ENCODE measurements at places on chromosomes 16 and 17.

DNA sequence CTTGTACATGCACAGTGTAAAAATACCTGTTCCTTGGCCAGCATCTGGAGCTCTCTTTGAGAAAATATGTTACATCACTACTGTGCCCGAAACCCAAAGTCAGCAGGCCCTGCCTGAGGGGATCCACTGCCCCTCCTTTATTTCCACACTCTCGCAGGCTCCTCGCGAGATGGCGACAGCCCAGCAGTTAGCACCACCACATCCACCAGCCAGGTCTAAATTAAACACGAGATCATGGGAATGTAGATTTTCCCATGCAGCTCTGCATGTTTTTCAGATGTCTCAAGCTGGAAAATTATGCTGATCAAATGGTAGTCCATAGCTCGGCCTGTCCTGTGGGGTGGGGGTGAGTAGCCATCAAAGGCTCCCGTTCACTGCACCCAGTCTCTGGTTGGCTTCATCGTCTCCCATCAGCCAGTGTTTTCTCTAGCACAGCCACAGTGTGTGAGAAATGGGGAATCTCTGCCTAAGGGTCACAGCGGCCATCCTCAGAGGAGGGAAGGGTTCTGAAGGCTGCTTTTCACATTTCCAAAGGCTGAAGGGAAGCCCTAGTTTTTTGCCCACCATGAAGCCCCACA, 34.7 kb downstream of the EPN2 start:
- no peak for DNase-seq

GRCh38 chr17:39591958-39592954, 15.5 kb downstream of the NEUROD2 start:
- no peak for DNase-seq

DNA sequence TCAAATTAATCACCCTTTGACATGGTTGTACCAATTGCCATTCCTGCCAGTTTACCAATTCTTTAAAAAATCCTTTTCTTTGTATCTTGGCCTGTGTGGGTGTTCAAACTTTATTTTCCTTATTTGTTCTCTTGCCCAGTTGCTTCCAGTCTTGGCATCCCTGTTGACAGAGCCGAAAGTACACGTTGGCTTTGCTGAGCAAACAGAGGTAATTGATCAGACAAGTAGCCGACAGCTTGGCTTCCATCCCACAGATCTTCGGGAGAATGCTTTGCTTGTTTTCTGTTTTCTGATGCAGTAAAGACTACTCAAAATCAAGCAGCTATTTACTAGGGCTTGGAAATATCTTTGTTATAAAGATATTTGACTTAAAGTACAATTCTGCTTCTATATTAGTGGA, 506.8 kb upstream of the SALL1 start:
- no peak for DNase-seq

DNA sequence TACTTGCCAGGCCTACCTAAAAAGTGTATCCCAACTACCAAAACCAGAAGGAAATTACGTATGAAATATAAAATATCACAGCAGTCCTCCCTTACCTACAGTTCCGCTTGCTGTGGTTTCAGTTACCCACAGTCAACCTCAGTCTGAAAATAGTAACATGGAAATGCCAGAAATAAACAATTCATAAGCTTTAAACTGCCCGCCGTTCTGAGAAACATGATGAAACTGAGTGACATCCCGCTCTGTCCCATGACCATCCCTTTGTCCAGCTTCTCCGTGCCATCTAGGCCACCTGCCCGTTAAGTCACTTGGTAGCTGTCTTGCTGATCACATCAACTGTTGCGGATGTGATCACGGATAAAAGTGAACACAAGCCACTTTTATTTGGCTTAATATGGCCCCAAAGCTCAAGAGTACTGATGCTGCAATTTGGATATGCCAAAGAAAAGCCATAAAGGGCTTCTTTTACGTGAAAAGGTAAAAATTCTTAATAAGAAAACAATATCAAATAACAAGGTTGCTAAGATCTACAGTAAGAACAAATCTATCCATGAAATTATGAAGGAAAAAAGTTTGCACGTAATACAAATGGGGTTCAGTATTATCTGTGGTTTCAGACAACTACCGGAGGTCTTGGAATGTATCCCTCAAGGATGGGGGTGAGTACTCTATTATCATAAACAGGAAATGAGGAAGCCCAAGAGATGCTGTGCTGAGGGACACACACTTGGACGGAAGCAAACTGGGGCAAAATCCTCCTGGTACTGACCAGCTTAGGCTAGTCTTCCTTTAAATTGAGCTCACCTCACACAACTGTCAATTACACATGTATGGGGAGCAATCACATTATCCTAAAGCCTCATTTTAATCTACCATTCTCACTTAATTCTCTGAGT, 8.2 kb downstream of the USP22 start:
- DNase-seq, result no peak

DNA sequence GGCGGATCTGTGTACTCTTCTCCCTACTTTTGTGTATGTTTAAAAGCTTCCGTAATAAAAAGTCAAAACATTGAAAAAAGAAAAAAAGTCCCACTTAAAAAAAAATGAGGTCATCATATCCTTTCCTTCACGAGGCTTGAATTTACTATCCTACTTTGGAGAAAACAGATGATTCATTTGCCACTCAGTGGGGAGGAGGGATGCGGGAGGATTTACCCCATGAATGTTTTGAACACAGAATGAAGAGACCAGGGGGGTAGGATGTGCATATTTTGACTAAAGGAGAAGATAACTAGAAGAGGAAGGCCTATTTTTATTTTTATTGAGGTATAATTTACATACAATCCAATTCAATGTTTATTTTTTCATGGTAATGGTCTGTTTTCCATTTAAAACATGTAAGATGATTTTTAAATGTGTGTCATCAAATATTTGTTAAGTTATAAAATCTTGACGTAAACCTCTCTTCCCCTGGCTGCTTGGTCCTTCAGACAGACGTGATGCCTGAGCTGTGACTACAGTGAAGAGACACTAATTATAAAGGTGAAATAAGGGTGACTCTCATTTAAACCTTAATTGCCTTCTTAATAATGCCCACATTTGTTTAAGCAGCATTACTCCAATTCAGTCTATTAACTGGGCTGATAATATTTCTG, 135.4 kb upstream of the AXIN2 start:
- DNase-seq, result peak; percentile 62

DNA sequence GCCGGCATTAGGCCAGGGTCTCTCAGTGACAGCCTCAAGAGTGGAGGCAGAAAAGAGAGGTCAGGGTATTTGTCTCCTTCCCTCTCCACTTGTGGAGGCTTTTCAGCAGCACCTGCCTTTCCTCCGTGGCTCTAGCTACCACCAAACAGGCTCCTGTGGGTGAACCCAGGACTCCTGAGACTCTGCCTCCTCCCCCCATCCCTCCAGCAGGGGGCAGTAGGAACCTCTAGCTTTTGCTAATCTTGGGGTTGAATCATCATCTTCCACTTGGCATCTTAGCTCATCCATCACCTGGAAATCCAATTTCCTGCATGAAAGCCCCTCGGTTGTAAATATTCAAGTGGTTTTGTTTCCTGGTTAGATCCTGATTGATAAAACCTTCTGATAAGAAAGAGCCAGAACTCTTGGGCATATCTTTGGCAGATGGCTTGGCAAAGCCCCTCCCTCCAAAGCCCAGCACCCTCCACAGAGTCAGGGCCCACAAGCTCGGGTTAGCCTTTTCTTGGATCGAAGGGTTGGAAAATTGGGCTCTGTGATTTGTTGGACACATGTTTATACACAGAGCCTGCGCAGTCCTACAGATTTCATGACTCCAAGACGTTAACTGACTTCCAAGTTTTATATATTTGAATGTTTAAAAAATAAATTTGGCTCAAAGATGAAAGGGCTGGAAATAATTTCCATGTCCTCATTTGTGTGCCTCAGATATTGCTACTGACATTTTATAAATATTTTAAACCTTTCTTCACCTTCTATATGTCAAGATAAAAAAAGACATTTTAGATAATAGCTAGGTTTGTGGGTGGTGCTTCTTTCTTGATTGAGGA, 322.1 kb downstream of the MAP2K4 start:
- no peak for DNase-seq

- no peak for DNase-seq
Observed at GRCh38 chr16:85856585-85856984, 42.4 kb upstream of the IRF8 start.

DNA sequence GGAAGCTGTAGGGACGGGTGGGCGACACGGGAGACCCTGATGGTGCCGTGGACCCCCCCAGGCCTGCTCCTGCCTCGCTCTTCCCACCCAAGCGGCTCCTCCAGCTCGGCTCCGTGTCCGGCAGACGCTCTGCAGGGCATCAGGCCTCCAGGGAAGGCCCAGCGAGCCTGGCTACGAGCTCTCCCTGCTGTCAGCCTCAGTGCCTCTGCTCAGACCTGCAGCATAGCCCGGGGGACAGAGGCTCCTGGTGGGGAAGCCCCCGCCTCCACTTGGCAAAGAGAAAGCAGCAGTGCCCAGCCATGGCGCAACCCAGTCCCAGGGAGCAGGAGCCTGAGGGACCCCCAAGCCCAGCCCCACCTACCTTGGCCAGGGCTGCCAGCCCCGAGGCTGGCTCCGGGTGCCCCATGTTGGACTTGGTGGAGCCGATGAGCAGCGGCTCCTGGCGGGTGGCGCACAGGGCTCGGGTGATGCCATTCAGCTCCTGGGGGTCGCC, 5.9 kb downstream of the FASN start:
- DNase-seq, result no peak

GRCh38 chr17:2978116-2978515, 85.3 kb downstream of the OR1D5 start:
- no peak for DNase-seq
